T1000 (cell line): ENCODE measurements at places on chromosomes 6 and 20.

- DNase-seq: no peak
Measured at GRCh38 chr20:57594092-57594951, 25.9 kb downstream of the ZBP1 start.

DNA sequence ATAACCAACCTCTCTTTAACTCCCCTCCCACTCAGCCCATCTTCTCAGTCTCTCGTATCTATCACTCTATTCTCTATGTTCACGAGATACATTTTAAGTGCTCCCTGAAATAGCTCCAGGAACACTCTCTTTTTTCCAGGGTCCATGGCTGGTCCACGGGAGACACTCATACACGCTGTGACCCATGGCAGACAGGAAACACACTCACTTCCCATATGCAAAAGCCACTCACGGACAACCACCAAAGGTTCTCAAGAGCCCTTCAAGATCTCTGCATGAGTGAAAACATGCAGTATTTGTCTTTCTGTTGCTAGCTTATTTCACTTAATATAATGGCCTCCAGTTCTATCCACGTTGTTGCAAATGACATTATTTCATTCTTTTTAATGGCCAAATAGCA lies 71.4 kb upstream of the PCSK2 start:
- no peak for DNase-seq

DNA sequence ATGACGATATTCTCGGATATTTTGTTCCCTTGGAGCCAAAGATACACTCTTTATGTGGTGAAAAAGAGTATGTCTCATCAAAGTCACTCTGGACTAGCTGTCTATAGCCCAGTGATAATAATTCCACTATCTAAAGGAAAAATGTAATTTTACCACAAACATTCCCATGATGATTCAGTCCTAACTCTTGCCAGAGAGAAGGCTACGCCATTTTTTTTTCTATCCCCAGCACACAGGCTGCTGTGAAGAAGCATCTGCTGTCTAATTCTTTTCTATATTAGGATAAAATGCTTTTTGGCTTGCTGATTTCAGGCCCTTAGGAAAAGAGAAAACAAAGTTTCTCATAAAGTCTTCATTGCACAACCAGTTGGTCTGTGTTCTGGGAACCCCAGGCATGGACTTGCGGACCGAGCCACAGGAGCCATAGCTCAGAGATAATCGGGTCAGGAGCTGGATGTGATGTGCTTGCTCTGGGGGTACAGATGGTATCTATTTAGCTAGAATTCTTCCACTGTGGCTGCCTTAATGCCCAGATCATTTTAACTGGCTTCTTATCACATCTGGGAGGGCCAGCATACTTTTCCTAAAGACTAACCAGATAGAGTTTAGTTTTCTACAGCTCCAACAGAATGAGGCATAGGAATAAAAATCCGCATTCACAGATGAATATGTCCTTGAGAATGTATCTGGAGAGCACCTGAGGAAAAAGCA lies 683.7 kb upstream of the ID4 start:
- DNase-seq: no peak

GRCh38 chr20:31608251-31608945 lies 3.3 kb downstream of the ID1 start:
- no peak for DNase-seq

DNA sequence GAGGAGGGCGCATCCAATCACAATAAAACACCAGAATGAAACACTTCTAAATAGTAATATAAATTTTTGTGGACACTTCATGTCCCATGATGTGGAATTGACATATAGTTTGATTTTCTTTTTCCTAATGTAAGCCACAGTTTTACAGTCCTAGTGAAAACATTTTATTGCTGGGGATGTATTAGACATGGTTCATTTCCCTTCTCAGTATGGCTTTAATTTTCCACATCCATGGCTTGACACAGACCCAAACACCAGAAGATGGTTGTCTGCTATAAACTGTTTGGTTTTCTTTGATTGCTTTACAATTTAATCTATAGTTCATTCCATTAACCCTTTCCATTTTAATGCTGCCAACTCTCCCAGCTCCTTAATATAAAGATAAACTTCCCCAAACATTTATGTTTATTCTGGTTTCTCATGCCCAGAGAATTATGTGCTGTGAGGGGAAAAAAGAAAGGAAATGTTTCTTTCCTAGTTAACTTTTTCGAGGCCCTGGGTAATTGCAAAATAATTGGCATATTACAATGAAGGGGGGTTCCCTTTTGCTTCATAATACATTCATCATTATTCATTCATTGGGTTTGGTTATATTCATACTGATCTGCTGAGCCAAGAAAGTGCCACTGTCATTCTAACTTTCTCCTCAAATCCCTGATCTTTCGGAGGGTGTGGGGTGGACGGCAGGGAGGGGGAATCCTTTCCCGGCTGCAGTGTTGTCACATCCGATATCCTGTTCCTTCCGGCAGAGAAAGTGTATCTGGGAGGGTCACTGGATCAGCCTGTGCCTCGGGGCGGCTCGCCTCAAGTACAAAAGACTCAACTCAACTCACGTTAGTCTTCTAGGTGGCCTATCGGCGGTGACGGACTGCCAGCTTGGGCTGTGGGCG lies 127.6 kb upstream of the TFAP2D start:
- no peak for DNase-seq

GRCh38 chr20:8932192-8933165 lies 136.4 kb upstream of the PLCB4 start:
- peak; percentile 62 for DNase-seq
